ENCODE measurements at places on chromosomes 6 and 20.

DNA sequence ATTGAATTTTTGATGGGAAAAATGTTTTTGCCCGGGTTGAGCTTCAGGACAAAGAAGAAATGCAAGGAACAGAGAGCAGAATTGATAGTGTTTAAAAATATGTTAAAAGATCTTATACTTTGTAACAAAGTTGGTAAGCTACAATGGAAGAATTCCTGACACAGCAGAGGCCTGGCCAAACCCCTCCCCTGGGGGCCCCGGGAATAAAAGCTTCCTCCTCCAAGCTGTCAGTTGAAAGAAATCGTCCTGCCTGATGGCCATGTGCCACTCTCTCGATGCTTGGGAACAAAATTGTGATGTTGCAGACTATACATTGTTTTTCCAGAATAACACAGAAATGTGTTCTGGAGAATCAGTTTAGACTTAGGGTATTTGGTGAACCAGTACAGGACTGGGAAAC lies 14.2 kb upstream of the TOX2 start:
- no peak for DNase-seq

DNA sequence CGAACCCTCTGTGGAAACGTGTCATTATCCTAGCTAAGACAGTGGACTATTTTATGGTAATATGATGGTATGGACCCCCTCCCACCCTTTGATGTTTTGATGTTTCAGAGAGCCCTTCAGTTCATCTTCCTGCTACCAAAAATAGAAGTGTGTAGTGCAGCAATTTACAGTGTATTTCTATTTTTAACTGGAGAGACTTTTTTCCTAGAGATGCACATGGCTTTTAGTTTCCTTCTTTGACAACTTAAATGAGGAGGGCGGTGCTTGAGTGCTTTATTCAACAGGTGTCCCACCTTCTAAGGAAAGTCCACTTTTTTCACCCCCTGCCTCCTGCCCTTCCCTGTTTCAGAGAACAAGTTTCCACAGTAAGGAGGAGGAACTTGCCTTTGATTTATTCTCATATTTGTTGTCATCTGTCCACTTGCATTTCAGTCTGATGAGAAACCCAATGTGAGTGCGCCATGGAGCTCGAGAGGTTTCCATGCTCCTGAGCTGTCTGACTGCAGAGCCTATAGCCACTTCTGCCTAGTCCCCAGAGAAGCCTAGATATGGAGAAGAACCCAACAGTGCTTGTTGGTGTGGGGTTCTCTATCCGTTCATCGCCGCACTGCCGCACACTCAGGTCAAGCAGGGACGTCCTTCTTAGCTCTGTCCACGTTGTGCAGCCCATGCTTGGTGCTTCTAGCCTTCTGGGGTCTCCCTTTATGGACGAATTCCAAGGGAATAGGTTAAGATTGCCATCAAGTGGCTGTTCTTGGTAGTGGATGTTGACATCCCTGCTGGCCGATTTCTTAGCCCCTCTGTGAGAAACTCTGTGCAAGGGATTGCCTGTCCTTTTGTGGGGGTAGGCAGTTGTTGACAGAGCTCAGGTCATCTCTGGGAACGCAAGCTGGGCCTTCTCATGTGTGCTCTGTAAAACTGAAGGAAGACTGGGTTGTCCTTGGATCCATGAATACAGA lies 144.2 kb downstream of the JARID2 start:
- no peak for DNase-seq

GRCh38 chr6:74597266-74597665 lies 608.6 kb downstream of the COL12A1 start:
- no peak for DNase-seq

- no peak for DNase-seq
Measured at GRCh38 chr6:166559211-166559610, 27.3 kb downstream of the RAMACL start.

- DNase-seq: no peak
Measured at GRCh38 chr6:137150072-137150471, 23.4 kb downstream of the IL22RA2 start.

DNA sequence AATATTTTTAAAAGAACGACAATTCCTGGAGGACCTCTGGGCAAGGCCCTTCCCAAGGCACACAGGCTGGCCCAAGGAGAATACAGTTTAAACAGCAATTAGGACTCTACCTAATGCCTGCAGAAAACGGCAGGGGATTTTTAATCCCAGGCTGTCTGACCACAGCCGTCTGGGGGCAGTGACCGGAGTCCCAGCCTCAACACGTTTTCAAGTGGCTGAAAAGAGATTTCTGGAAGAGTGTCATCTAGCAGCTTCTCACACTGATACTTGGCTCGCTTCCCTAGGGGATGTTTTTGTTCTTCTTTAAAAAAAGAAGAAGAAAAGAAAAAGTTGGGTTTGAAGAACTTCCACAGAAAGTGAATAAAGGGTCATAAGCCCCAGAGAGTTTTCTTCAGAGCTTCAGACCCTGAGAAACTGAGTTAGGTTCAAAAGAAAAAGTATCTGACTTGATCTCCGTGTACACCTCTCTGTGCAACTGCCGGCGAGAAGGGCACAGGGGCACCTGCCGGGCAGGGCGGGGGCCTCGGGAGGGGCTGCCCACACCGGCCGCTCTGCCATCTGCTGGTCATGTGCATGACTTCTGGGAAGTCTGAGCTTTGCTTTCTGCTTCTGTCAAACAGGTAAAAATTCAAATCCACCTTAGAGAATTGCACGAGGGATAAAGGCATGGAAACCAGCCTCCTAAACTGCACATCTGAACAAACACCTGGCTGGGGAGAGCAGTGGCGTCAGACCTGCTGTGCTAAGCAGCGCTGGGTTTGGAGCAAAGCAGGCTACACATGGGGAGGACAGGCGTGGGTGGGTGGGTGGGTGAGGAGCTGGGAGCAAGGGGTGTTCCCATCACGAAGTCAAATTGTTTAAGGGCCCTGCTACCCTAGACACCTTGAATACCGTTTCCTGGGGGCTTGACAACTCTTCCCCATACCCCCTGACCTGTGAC lies 33.0 kb downstream of the RRBP1 start:
- DNase-seq: no peak

DNA sequence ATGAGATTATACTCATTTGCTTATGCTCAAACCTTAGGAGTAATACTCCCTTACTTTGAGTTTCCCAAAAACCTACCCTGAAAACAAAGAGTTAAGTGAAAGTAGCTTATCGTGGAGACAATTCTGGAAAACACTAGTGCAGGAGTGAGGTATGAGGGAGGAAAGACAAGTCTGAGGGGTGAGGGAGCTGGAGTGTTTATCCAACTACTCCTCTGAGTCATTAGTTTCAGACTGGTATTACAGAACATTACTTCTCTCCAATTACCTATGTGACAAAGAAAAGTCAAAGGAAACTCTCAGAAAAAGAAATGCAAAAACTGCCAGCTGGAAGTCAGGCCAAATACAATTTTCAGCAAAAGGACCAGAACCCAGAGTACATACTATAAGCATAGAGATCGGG lies 171.1 kb upstream of the SPTLC3 start:
- no peak for DNase-seq

DNA sequence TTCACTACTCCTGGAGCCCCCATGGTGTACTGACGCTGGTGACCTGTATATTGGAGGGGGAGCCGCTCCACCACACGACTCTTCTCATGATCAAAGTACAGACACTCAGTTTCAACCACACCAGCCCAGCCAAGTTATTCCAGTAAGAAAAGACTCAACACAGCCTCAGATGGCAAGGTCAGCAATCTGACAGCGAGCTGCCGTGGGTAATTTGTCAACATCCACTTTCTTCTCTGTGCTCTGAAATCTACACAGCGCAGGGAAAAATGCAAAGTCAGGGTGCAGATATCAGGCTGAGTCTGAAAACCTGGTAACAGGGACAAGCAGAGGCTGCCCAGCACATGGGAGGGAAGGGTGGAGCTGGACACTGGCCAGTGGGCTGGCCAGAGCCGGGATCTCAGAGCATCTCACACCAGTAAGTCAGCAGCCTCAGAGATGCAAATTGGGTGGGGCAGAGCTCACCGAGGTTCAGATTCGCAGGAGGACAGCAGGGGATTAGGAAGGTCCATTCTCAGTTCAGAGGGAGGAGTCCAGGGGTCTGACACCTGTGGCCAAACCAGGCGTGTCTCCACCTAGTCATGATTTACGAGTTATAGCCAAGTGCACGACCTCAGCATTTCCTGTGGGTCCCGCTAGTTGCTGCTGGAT lies 44.5 kb upstream of the RPS6KA2 start:
- DNase-seq: no peak

- DNase-seq: no peak
Measured at GRCh38 chr20:11197851-11198250, 524.1 kb upstream of the JAG1 start.

DNA sequence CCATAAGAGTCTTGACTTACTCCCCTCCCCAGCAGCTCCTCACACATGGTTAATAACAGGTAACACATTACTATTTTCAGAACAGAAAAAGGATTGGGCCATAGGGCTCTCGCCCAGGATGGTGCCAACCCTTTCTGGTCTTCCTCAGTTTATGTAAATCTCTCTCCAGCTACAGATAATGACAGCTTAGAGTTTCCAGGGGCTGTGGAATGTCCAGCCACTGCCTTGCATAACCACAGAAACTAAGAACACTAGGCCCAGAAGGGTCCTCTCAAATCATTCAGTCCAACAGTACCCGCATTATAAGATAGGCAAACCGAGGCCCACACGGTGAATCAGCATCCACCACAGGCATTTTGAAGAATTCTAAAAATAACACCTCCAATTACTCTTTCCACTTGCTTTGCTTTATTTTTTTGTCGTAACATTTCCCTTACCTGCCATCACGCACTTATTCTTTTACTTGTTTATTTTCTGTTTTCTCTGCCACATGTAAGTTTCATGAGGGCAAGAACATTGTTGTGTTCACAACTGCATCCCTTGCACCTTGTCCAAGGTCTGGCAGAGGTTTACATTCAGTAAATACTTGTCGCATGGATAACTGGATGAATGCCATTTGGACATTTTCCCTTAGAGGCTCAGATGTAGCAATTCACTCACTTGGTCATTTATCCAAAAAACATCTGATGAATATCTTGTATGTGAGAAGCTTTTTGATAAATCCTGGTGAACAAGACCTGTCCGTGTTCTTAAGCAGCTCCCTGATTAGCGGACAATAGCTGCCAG lies 6.4 kb upstream of the SDC4 start:
- DNase-seq: no peak

DNA sequence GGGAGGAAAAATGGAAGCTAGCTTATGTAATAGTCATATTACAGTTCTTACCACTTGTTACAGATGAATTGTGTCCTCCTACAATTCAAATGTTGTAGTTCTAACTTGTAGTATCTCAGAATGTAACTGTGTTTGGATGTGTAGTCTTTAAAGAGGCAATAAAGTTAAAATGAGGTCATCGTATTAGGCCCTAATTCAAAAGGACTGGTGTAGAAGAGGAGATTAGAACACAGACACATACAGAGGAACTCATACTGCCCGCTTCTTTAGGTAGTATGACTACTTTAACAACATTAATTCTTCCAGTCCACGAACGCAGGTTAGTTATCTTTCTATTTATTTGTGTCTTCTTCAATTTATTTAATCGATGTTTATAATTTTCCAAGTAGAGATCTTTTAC lies 46.5 kb upstream of the TPD52L1 start:
- no peak for DNase-seq

DNA sequence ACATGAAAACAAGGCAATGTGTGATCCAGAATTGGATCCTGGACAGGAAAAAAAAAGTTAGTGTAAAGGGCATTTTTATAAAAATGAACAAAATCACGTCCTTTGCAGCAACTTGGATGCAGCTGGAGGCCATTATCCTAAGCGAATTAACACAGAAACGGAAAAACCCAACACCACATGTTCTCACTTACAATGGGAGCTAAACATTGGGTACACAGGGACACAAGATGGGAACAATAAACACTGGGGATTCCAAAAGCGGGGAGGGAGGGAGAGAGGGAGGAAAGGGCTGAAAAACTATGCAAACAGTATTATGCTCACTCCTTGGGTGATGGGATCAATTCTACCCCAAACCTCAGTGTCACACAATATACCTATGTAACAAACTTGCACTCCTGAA lies 91.4 kb upstream of the BTBD3 start:
- DNase-seq: no peak

DNA sequence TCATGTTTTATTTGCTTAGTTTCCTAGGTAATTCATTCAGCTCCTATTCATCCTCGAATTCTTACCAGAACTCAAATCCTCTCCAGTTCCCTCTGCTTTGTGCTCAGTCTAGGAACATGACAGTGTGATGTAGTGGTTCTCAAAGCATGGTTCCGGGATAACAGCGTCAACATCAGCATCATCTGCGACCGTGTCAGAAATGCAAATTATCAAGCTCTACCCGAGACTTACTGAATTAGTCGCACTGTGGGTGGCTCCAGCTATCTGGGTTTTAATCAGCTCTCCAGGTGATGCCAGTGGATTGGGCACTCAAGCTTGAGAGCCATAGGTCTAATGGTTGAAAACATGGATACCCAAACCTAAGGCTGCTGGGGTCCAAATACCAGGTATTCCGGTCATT lies 7.7 kb upstream of the STK35 start:
- DNase-seq: no peak

GRCh38 chr6:13228264-13229204 lies 99.8 kb downstream of the TBC1D7 start:
- DNase-seq: no peak
